ENCODE measurements at places on chromosomes 1 and 21.

- DNase-seq: no peak
Observed at GRCh38 chr1:207862241-207862787, 48.6 kb downstream of the CD34 start.

- DNase-seq: no peak
Observed at GRCh38 chr1:96104506-96104905, 617.1 kb upstream of the PTBP2 start.

DNA sequence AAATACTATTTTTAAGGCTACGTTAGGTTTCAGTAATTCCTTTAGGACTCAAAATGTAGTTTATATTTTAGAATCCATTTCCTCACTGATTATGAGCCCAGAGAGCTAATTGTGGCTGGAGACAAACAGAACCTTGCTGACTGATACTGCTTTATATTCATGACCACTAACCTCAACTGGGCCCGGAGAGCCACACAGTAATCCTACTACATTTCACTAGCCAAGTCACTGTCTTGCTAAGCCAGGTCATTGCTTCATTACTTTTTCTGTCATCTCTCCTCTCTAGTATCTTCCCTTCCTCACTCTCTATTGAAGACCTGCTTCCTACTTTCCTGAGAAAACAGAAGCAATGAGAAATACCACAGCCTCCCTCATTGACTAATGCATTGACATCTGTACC is 24.7 kb downstream of the IL23R start:
- DNase-seq: peak; percentile 47

GRCh38 chr21:46425041-46425440 is 33.6 kb upstream of the DIP2A start:
- DNase-seq: no peak

GRCh38 chr1:75855010-75855409 is 58.3 kb downstream of the MSH4 start:
- no peak for DNase-seq

DNA sequence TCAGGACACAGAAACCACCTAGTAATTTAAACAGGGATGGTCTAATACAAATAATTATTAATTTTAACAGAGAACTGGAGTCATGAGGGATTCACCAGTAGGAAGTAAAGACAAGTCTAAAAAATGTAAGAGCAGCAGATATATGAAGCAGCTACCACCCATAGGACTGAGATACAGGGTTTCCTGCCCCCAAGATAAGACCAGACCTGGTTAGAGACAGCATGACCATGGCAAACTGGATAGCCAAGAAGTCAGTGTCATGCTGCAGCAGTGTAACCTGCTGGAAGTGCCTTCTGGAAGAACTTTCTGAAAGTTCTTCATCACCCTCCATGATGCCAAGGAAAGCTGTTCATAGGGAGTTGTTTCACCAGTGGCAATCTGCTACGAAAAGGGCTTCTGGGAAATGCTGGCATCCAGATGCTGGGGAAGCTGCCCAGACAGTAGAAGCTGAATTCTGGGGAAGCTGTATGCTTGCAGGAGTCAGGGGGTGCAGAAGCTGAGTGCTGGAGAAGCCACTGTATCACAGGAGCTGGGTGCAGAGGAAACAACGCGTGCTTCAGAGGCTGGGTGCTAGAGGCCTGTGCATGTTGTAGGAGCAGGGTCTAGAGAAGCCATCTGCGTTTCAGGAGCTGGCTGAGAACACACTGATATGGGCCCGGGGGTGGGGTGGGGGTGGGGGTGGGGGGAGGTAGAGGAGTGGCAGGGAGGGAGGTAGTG is 356.4 kb downstream of the DISC1 start:
- no peak for DNase-seq
